ENCODE measurements at places on chromosomes 6 and 20.
A peak's percentile ranks its signal among the peaks of the same experiment; 100 is the strongest.

GRCh38 chr6:33203443-33204164 is 851 bp upstream of the HSD17B8 start:
- DNase-seq, result no peak

DNA sequence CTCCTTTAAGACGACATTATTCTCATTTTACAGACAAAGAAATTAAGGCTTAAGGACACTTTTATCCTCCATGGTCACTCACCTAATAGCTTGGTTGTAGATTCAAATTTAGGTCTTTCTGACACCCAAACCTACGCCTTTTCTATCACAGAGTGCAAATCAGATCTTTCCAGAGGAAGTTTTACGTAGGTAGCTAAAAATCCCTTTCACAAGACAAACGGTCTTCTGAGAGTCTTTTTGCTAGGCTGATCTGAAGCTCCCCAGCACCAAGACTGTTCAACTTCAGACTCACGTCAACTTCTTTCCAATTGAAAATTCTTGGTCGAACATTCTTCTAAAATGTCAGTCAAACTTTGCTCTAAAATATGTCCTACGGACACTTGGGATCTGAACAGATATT is 46.5 kb downstream of the BLOC1S5 start:
- DNase-seq, result no peak

GRCh38 chr20:23570178-23570760 is 2.0 kb upstream of the CST9L start:
- DNase-seq, result no peak

DNA sequence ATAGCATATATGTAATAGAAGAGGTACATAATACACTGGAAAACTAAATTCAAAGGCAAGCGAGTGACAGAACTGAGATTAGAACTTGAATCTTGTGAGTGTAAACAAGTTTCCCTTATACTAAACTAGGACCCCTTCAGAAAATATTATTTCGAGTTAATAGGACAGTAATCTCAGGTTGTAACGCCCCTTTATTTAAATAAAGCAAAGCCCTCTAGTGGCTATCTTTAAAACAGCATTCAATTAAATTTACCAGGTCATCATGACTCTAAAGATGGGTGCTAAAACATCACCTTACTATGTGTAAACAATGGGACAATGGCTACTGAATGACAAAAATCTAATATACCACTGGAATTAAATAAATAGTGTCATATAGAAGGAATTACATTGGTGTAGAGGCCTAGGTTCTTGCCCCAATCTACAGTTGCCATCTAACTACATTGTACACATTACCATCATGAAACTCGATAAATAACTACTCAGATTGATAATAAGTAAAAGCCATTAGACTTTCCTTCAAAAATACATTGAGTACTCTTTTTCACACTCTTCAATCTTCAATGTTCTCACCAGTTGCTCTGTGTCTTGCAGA is 255.4 kb upstream of the IRAK1BP1 start:
- DNase-seq, result no peak

GRCh38 chr6:72813807-72814596 is 192.1 kb downstream of the KCNQ5 start:
- DNase-seq, result no peak

DNA sequence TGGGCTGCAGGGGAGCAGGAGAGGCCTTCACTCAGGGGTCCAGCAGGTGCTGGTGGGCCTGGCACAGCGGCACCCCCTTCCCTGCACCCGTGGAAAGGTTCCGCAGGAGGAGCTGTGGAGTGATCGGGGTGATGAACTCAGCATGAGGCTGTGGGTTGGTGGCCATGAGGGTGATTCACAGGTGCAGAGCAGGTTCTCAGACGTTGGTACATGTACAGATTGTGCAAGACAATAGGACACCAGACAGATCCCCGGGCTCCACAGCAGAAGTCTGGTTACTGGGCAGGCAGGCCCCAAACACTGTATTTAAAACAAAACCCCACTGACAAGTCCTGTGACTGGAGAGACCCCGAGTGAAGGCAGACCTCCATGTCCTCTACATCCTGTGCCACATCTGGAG is 151.6 kb upstream of the CDH4 start:
- peak; percentile 73 for DNase-seq

GRCh38 chr6:140138311-140139010 is 764.0 kb upstream of the CITED2 start:
- DNase-seq, result no peak

DNA sequence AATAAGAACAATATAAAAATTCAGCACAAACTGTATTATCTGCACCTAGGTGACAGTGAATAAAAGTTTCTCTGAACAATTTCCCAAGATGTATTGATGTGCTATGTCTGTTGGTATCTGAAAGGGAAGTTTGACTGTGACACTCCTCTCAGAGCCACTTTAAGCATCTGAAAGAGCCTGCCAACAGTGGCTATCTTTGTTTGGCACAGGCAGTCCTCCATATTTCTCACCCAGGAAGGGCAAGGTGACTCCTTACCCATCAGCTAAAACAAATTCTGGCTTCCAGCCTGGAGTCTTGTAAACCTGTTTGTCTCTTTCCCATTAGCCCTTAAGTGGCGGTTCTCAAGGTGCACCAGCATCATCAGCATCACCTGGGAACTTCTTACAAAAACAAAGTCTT is 122.4 kb upstream of the VGLL2 start:
- DNase-seq, result no peak

GRCh38 chr20:52270696-52271095 is 79.1 kb upstream of the ZFP64 start:
- DNase-seq, result no peak

DNA sequence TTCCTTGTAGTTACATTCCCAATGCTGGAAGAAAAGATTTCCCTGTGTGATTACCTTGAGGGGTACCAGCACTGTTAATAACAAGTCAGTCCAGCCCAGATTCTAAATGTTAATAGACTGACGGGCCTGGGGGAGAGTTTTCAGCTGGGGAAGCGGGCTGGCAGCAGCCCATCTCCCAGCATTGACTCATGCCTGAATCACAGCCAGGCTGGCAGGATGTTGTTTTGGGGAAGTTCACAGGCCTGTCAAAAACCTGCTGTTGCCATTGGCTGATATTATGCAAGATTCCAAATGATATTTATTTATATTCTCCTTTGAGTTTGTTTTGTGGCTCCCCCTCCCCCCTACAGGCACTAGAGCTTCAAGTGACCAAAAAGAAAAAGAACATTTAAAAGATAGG is 213.9 kb upstream of the CNR1 start:
- DNase-seq, result peak; percentile 77

- no peak for DNase-seq
These were observed 18.4 kb downstream of the SLC22A23 start for GRCh38 chr6:3438190-3439167.

DNA sequence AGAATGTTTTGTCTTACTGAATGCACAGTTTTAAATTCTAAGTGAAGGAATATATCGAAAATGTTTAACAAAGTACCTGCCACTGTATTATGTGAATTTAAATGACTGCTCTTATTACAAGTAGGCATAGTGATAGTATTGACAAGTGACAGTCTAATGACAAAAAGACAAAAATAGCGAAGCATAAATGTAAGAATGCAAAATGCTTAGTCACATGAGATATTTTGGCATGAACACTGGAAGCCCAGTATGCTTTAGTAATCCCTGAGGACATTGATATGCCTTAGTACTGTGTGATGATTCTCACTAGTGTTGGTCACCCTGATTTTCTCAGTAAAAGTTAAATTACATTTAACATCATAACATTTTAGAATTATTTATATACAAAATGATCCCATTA is 153.5 kb downstream of the EYA4 start:
- no peak for DNase-seq

DNA sequence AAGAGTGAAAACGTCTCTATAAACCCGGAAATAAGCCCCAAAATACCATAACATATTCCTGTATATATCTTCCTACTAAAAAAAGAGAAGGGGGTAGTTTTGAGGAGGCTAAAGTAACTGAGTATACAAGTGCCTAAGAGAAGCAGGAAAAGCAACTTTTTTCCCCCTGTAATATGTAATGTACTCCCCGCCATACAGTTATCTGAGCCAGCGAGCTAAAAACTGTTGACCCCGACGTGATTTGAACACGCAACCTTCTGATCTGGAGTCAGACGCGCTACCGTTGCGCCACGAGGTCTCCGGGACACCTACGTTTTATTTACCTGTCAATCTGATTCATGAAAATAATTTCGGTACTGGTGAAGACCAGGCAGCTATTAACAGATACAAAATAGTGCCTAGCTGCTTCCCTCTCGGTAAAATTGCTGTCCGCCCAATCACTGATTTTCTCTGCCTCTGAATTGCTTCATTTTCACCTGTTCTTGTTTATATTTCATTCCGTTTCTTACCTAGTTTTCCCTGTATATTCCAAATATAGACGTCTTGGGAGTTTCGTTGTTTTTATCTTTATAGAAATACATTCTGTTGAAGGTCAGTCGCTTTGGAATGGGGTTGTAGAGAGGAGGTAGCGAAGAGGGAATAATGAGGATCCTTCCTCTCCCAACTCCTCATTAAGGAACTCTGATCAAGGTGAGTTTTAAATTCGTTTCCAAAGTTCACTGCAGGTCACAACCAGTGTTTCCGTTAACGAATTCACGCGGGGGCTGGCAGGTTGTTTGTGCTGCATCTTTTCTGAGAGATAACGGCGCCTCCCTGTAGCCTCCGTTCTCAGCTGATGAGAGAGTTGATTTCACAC is 33.6 kb upstream of the BTN3A2 start:
- DNase-seq, result no peak

- DNase-seq, result no peak
These were observed 296.8 kb upstream of the MARCKS start for GRCh38 chr6:113560376-113560775.

GRCh38 chr20:548906-549305 is 5.3 kb upstream of the CSNK2A1 start:
- DNase-seq, result no peak

GRCh38 chr6:97077380-97077779 is 152.9 kb downstream of the KLHL32 start:
- no peak for DNase-seq

DNA sequence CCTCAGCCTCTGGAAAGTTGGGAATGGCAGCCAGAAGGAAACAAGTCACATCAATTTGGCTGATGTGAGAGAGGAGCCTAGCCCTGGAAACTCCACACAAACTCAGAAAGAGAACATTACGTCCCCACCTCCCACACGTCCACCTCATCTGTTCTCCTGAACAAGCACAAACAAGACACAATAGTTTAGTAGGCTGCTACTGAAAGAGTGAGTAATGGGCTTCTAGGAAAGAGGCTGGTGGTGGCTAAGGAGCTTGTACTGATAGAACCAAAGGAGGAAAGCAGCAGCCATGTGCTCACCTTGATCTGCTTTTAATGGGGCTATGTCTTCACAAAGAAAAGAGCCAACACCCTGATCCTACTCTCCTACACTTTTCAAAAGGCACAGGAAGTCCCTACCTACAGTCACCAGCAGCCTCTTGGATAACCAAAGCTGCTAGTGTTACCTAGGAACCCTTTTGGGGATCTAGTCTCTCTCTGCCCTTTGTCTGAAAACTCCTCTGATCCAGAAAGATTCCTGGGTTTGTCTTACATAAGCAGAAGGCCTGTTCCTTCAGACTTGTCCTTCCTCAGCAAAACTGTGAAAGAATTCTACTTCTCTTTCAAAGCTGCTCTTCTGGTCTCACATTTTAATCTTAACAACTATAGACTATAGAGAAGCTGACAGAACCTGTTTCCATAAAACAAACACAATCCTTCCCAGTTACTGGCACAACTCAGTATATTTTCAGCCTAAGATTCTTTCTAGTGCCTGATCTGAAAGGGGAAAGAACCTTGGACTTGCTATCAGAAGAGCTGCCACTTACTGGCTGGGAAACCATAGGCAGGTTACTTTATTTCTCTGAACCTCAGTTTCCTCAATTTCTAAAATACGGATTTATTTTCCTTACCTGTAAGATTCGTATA is 3.1 kb downstream of the PLAGL2 start:
- DNase-seq, result peak; percentile 63

- DNase-seq, result no peak
These were observed 155.2 kb upstream of the UST start for GRCh38 chr6:148591656-148592055.

GRCh38 chr6:136382676-136383252 is 93.1 kb upstream of the BCLAF1 start:
- DNase-seq, result no peak

DNA sequence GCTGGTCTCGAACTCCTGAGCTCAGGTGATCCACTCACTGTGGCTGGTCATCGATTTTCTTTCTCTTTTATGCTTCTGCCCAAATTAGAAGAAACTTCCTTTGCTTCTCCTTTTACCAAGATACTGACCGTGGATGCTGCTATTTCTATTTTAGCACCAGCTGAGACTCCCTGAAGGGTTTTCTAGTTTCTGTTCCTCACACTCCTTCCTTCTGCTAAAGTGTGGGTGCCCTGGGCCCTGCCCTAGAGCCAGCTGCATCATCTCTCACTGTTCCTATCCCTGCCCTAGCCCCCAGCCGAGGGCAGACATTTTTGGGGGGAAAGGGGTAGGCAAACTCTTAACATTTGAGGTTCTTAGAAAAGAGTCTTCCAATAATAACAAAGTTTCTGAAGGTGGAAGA is 6.3 kb downstream of the SMOC2 start:
- no peak for DNase-seq

DNA sequence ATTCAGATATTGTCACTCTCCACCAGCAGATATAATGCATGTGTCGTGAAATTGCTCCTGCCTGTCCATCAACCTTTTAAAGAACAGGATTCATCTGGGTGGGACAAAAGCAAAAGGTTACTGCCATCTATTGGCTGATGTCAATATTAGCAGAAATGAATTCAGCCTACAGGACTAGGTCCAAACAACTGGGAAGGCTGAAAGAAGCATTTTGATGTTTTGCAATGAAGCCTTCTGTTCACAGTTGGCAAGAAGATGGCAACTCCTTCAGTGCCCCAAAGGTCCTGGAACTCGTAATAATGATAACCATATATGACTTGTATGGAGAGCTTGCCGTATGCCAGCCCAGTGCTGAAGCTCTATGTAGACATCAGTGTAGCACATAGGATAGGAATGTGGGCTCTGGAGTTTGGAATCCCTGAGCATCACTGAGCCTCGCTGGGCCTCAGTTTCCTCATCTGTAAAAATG is 7.5 kb downstream of the BCAS1 start:
- no peak for DNase-seq

DNA sequence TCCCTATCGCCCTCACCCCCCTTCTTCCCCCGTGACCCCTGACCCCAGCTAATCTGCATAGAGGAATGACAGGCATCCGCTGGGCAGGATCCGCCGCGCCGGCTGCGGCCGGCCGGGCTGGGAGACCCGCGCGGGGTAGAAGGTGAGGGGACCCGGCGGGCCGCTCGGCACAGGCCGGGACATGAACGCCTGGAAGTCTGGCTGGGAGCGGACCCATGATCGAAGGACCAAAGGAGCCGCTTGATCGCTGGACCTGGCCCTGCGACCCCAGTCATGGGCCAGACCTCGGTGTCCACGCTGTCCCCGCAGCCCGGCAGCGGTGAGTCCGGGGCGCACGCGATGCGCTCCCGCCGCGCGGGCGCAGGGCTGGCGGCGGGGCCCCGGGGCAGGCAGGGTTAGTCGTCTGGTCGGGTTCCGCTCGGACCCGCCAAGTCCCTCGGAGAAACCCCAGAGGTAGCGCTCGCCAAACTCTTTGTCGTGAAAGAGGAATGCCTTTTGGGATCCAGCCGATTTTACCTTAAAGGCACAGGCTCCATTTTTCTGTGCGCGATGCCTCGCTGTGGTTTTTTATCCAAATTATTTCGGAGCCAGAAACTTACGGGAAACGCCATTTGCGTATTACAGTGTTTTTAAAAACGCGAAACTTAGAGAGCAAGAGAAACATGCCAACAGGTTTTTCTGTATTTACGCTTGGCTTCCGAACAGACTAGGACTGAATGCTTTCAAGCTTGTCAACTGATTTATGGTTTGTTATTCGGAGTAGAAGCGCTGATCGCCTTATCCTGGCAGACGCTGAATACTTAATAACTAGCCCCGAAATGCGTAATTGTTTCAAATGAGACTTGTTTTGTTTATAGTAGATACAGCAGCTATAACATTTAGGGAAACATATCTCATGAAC is at the start of gene PHACTR2:
TSS of gene PHACTR2 (plus strand) at position 75 of the 901 bp plus-strand sequence. CDS start at position 274, 199 bp downstream.
- peak; percentile 76 for DNase-seq

Data from RWPE2 (cell line).